G401 (cell line): ENCODE measurements at places on chromosomes 3 and 15. TPM values are rescaled to one million over a fixed set of nuclear protein-coding genes. Genes with fewer than 3 reads are reported as not detected.

GRCh38 chr3:31575448-31575847 lies 42.7 kb downstream of the STT3B start:
- DNase-seq: no peak

DNA sequence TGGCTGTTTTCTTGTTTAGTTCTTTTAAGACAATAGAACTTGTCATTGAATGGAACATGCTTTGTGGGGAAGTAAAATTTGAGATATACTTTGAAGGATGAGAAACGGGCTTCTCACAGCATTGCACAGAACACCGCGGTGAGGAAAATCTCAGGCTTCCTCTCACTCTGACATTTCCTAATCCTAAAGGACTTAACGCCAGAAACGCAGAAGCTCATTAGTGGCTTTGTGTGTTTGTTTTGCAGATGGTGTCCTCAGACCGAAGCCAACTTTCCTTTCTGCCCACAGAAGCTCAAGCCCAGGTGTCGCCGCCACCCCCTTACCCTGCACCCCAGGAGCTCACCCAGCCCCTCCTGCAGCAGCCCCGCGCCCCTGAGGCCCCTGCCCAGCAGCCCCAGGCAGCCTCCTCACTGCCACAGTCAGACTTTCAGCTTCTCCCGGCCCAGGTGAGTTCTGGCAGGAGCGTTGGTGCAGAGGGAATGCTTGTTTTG lies 78.9 kb upstream of the BLM start:
- DNase-seq: peak; percentile 81

DNA sequence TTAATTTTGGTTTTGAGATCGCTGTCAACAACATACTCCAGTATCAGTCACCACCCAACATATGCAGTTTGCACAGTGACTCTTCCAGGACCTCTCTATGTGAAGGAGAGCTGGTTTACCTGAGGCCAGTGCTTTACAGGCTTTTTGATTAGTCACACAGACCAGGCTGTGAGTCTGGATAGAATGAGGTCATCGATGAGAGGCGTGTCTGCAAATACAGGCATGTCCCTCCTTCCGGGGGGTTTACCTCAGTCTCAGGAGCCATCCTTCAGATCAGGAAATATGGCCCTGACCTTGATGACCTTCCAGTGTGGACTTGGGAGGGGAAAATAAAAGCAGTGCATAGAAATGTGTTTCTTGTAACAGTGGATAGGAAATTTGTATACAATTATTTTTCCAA lies 46.9 kb downstream of the KBTBD12 start:
- DNase-seq: no peak

- DNase-seq: no peak
These were observed 62.1 kb upstream of the SLC6A11 start for GRCh38 chr3:10753964-10754363.

DNA sequence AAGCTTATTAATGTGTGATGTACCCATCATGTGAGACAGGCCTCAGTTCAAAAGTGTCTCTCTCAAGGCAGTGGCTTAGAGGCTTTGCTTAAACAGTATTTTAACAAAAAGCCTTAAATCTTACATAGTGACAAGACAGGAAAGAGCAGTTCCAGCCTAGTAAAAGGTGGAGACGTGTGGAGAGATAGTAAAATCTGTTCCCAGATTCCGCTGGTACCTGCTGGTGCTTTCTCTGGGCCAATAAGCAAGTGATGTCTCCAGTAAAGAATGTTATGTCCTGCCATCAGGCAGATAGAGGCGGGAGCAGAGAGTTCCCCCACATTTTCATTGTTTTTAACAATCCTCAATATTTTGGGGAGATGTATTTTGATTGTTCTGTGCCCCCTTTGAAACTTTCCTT lies 135.0 kb downstream of the VPS8 start:
- no peak for DNase-seq

DNA sequence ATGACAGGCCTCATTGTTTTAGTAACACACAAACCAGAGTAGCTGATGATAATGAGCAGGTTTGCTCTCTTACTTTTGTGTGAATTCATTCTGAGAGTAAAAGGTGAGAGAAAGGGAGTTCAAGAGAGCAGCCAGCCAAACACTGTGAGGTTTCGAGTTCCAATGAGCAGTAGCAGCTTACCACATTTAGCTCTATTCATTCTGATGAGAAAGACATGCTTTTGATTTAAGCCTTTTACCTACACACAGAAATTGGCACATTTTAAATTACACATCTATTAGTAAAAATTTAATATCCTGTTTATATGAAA lies 28.0 kb downstream of the GLDN start:
- DNase-seq: no peak

- no peak for DNase-seq
These were observed 64.1 kb downstream of the EXOG start for GRCh38 chr3:38560284-38560683.

DNA sequence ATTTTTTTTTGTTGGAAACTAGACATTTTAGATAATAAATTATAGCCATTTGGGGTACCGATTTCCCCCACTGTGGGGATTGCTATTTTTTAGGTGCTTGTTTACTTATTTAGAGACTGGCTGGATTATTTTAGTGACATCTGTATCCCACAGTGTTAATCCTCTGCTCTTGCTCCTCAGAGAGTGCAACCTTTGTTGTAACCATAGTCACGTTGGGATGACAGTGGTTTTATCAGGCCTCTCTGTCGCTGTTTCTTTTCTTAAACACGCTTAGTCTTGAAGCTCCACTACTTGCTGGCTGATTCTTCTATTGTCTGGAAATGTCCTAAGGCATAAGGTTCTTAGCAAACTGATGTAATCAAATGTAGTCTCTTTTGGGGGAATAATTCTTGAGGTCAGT lies 451.6 kb upstream of the SEMA6D start:
- no peak for DNase-seq

GRCh38 chr15:68818769-68819494 lies 1.8 kb downstream of the ANP32A start:
- DNase-seq: no peak

- DNase-seq: no peak
These were observed 88.9 kb downstream of the ITPR1 start for GRCh38 chr3:4581920-4582611.

GRCh38 chr3:39443530-39443929 lies 23.9 kb upstream of the MOBP start:
- DNase-seq: no peak

- DNase-seq: no peak
These were observed 8.0 kb downstream of the KAT2B start for GRCh38 chr3:20047976-20048883.

DNA sequence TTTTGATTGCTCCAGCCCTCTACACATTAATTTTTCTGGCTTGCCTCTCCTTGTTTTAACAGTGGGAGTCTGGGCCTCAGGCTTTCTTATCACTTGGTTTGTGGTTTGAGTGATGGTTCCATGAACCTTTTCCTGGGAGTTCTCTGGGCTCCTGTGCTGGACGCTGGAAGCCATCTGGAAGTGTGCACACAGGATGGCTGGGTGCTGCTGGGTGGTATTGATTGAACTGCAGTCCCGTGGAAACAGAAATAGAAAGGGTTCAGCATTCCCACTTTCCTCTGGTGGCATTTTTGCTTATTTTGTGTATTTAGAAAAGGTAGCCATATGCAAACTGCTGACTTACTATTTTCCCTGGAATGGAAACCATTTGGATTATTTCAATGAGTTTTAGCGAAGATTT lies 25.6 kb downstream of the MITF start:
- DNase-seq: no peak

GRCh38 chr3:116059421-116060096 lies 385.7 kb downstream of the LSAMP start:
- DNase-seq: peak; percentile 79

DNA sequence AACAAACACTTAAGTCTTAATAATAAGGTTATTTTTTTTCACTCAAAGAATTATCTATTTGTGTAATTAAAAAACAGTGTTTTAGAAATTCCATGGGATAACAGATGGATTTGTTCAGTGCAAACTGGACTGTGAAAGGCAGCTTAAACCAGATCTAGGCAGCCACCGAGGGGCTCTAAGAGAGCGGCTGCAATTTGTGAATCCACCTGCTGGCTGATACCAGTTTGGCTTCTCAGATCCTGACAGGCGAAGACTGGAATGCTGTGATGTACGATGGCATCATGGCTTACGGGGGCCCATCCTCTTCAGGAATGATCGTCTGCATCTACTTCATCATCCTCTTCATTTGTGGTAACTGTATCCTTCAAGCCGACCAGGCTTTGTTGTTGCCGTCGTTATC lies 119.6 kb downstream of the CHDH start:
- DNase-seq: no peak

GRCh38 chr15:55799291-55800212 lies 56.6 kb upstream of the PRTG start:
- DNase-seq: peak; percentile 27

DNA sequence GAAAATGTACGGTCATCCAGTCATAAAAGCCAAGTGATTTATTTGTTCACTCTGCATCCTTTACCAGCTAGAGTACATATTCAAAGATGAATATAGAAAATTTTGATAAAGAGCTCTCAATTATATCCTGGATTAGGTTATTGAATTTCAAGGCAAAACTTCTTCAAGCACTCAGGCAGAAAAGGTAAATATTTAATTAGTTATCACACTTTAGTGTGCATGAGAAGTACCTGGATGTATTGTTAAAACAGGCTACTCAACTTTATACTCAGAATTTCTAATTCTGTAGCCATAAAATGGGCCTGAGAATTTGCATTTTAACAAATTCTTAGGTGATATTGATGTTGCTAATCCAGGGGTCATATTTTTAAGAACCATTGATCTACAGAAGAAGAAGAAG lies 45.3 kb downstream of the ILDR1 start:
- no peak for DNase-seq

- peak; percentile 82 for DNase-seq
These were observed 82.2 kb upstream of the CTDSPL start for GRCh38 chr3:37779289-37780152.

PRSS50 gene
- total RNA-seq: not detected in 2 replicates

ANKUB1 gene
- not detected in 2 replicates for total RNA-seq

GUCA1C gene
- not detected in 2 replicates for total RNA-seq

UNC45A gene
- total RNA-seq: 99.2 and 113 TPM in 2 replicates
